CMK (cell line): ENCODE measurements at places on chromosomes 11 and 22.

DNA sequence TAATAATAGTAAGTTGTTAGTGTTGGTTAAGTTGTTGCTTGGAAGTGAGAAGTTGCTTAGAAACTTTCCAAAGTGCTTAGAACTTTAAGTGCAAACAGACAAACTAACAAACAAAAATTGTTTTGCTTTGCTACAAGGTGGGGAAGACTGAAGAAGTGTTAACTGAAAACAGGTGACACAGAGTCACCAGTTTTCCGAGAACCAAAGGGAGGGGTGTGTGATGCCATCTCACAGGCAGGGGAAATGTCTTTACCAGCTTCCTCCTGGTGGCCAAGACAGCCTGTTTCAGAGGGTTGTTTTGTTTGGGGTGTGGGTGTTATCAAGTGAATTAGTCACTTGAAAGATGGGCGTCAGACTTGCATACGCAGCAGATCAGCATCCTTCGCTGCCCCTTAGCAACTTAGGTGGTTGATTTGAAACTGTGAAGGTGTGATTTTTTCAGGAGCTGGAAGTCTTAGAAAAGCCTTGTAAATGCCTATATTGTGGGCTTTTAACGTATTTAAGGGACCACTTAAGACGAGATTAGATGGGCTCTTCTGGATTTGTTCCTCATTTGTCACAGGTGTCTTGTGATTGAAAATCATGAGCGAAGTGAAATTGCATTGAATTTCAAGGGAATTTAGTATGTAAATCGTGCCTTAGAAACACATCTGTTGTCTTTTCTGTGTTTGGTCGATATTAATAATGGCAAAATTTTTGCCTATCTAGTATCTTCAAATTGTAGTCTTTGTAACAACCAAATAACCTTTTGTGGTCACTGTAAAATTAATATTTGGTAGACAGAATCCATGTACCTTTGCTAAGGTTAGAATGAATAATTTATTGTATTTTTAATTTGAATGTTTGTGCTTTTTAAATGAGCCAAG is 2.7 kb downstream of the NEAT1 start:
- peak; percentile 59 for DNase-seq

GRCh38 chr11:12941671-12942070 is 67.4 kb upstream of the RASSF10 start:
- DNase-seq: no peak

DNA sequence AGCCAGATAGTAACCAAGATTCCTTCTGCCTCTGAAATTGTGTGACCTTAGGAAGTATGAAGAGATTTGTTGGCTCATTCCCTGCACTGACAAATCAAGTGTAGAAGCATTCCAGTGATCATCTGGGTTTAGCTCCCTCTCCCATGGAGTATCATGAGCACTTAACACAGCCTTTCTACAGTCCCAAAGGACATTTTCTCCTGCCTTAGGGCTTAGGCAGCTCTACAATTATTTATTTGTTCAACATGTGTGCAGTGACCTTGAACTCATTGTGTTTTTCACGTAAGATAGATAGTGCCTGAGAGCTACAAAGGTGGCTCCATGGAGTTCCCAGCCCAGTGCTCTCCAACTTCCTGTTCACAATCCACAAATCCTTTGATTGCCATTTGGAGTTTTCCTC is 94.8 kb upstream of the FAT3 start:
- no peak for DNase-seq

GRCh38 chr11:19656140-19656541 is 56.5 kb upstream of the NAV2 start:
- no peak for DNase-seq

DNA sequence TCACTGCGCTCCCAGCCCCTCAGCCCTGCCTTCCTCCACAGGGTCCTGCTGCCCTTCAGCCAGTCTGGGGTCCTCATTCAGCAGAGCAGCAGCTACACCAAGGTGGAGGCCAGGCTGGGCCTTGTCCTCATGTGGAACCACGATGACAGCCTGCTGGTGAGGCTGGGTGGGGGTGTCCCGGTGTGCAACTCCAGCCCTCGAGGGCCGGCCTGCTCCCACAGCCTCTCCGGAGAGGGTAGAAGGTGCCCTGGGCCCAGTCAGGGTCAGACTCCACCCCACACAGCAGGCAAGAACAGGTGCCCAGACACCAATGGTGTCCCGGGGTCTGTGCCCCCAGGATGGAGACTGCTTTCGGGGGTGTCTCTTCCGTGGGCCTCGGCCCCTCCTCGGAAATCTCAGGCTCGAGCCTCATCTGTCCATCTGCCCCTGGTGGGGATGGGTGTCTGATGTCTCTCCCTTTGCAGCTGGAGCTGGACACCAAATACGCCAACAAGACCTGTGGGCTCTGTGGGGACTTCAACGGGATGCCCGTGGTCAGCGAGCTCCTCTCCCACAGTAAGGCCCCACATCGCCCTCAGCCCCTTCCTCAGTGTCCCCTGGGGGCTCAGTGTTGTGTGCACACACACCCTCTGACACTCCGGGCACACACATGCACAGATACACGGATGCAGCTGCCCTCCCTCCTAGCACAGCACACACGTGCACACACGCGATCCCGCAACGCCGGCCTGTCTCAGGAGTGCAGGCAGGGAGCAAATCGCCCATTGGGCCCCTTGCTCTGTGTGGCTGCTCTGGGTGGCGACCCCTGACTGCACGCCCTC is 4.9 kb downstream of the MUC5AC start:
- no peak for DNase-seq

DNA sequence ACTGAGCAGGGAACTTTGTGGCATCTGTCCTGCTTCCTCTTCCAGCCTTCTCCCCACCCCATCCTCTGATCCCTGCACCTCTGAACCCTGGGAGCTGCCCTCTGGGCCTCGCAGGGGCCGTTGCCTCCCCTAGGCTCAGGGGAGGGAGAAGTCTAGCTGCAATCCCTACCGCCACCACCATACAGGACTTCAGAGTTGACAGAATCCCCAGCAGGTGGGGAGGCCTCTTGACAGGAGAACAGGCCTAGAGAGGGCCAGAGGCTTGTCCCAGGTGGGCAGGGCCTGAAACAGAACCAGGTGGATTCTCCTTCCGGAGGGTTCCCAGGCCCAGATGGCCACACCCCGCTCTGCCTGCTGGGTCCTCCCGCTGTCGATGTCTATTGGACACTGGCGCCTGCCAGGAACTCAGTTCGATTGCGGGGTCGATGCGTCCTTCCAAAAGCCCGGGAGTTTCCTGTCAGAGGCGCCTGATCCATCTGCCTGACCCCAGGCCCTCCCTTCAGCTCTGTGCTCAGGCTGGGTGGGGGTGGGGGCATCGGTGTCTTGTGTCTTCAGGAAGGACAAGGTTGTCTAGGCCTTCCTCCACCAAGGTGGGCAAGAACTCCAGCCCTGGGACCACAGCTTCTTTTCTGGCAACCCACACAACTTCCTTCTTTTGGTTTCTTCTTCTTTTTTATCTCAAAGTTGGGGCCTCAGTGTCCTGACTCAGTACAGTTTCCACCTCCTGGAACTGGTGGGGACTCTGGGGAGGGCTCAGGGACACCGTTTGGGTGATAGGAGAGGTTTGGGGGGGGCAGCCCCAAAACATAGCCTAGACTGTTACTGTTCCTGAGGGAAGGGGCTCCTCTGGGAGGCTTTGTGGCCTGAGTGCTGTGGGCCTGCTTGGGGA is 6.4 kb downstream of the STARD10 start:
- DNase-seq: peak; percentile 55

- no peak for DNase-seq
Observed at GRCh38 chr11:104275992-104276391, 112.0 kb upstream of the PDGFD start.

- no peak for DNase-seq
Observed at GRCh38 chr11:32172041-32172847, 81.4 kb downstream of the RCN1 start.

DNA sequence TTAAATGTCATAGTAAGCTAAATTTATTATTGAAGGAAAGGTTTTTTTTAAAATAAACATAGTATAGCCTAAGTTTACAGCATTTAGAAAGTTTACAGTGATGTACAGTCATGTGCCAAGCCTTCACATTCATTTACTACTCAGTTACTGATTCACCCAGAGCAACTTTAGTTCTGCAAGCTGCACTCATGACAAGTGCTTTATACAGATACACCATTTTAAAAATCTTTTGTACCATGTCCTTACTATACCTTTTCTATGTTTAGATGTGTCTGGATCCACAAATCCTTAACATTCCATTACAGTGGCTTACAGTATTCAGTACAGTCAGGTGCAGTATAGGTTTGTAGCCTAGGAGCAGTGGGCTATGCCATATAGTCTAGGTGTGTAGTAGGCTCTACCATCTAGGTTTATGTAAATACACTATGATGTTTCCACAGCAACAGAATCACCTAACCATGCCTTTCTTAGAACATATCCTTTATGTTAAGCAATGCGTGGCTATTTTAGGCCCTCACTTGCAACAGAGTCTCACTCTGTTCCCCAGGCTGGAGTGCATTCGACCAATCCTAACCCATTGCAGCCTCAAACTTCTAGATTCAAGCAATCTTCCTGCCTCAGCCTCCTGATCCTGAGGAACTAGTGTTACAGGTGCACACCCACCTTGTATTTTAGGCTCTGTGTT is 79.5 kb upstream of the SLC25A18 start:
- DNase-seq: no peak

- DNase-seq: no peak
Observed at GRCh38 chr11:95078526-95078925, 11.1 kb upstream of the ENDOD1 start.

DNA sequence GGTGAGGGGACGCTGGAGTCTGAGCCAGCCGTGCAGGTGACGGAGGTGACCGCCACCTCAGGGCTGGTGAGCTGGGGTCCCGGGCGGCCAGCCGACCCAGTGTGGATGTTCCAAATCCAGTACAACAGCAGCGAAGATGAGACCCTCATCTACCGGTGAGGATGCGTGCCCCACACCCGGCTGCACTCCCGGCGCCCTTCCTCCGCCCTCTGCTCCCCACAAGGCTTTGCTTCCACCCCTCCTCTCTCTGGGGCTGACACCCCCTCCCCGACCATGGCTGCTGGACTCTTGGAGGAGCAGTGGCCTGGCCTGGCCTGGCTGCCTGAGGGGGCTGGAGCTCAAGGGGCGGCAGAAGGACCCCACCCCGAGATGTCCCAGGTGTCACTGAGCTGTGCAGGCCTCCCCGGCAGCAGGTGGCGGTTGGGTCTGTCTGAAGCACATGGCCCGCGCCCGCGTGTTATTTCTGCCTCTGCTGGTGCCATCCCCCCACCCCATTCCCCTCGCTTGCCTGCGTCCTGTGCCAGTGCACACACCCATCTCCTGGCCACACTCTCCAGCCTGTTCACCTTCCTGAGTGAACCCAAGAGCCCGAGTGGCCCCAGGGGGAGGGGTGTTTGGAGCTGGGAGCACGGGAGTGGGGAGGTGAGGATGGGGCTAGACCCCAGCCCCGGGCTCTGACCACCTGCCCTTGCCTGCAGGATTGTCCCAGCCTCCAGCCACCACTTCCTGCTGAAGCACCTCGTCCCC is 2.2 kb downstream of the LRFN4 start:
- DNase-seq: no peak

- DNase-seq: no peak
Observed at GRCh38 chr22:33380789-33381530, 322.8 kb upstream of the SYN3 start.

DNA sequence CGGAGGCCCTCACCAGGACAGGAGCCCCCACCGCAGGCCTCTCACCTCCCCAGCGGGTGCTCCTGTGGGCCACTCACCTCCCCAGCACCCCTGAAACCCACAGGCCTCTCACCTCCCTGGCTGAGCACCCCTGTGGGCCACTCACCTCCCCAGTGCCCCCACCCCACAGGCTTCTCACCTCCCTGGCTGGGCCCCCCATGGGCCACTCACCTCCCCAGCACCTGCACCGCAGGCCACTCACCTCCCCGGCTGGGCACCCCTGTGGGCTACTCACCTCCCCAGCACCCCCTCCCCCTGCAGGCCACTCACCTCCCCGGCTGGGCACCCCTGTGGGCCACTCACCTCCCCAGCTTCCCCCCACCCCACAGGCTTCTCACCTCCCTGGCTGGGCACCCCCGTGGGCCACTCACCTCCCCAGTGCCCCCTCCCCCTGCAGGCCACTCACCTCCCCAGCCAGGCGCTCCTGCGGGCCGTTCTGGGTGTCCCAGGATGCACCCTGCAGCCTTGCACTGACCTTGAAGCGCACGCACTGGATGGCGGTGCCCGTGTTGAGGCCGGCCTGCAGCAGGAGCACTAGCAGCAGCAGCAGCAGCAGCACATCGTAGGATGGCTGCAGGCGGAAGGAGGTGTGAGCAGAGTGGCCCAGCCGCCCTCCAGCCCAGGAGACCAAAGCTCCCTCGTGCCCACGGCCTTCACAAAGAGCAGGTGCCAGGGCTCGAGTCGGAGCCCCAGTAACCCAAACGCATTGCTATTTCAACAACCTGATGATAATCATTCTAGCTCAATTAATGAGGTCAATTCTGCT is 5.7 kb upstream of the TTLL8 start:
- DNase-seq: no peak

DNA sequence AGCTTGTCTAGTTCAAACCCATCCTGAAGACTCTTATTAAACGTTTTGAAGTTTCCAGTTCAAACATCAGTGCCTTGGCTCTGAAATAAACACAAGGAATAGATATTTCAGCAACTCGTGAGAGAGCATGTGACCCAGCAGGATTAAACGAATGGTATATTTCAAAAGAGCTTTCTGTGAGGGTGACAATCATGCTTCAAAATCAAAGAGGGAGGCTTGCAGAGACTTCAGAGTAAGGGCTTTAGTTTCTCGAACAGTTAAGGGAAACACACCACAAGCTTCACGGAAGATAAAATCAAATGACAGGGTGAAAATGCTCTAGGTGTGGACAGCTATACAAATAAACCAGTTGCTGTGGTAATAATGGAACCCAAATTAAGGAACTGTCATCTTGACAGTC is 1.4 kb downstream of the HPS4 start:
- no peak for DNase-seq

DNA sequence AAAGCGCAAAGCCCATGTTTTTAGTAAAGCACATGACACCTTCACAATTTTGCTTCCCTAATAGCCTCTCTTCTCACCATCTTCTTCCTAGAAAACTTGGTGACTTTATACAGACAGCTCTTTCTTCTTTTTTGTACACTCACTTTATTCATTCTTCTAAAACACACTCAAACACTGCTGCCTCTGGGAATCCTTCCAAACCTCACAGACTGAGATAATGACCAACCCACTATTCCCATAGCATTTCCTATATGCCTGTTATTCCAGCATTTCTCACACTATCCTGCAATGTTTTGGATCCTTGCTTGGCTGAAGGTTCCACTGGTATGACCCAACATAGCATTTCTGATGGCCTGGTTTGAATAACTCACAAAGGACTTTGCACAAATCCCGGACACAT is 442.1 kb upstream of the CCDC90B start:
- no peak for DNase-seq

DNA sequence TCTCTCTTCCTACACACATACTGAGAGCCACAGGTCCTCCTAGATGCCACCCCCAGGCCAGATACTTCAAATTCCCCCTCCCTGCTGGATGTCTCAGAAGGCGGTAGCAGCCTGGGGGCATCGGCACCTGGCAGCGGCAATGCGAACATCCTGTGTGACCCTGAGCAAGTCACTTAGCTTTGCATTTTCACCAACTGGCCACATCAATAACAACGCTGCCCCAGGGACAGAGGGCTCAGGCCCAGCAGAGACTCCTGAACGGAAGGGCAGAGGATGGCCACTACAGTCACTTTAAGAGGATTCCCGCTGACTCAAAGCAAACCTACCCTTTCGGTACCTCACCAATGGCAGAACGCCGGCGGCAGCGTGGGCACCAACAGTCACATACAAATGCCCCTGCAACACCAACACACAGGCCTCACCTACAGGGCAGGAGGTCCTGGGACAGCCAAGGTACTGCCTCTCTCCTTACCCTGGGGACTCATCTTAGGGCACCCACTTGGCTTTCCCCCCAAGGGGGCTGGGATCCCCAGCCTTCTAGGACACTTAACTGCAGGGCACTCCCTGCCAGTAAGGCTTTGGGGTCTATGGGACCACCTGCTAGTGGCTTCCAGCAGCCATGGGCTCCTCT is 1.6 kb downstream of the LMO1 start:
- no peak for DNase-seq
